ENCODE measurements at places on chromosomes 16 and 17.
A peak's percentile ranks its signal among the peaks of the same experiment; 100 is the strongest.

DNA sequence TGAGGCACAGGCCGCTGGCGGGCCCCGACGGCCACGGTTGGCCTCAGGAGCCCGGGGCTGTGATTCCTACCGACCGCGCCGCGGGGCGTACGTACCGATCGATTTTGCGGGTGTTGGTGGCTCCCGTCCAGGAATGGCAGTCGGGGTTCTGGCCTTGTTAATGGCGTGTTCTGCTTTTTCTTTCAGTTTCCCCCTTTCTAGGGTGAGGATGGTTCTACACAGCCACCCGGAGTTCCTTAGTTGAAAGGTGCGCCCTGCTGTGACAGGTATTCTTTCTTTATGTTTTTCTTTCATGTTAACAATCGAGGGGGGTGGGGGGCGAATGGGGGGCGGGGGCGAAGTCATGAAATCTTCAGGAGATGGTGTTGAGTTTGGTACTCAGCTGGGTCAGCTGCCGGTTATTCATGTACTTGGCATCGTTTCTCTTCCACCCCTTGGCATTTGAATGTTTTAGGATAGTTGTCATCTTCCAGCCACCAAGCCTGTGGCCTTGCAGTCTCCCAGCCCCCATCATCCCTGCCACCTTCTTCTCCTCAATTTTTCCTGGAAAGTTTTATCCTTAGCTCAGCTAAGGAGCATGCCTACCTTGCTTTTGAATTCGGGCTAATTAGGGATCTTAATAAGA is 802 bp downstream of the CYLD start:
- no peak for DNase-seq

GRCh38 chr17:28547623-28548416 is 4.6 kb downstream of the UNC119 start:
- DNase-seq: peak; percentile 53

GRCh38 chr16:88782454-88783390 is 2.3 kb downstream of the PIEZO1 start:
- DNase-seq: peak; percentile 66

- peak; percentile 64 for DNase-seq
Observed at GRCh38 chr17:79009397-79010303, at the start of gene CANT1. Gene CANT1, minus strand, starts transcription at chr17:79009764. Its CDS starts 12,142 bp downstream, at chr17:78997622.

DNA sequence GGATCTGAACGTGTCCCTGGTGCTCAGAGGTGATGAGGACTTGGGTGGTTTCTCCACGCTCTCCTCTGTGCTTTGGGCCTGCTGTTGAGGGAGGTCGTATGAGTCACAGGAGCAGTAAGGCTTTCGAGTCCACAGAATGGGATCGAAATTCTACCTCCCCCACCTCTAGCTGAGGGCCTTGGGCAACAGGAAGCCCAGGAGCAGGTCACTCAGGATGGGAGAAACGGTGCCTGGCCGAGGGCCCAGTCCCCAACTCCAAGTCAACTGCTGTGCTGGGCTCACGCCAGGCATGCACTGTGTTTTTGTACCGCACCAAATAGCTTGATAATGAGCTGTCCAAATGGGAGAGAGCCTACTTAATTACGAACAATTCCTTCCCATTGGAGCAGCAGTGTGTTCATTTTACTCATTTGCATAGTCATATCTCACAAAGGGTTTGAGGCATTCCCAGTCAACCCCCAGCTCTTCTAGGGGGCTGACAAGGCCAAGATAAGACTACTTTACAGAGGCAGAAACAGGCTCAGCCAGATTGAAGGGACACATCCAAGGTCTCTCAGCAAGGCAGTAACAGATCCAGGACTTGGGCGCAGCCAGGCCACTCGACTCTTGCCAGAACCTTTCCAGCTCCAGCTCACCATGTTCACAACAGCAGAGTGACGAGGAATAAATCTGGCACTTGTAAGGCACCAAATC is 53.6 kb downstream of the WNT3 start:
- no peak for DNase-seq

GRCh38 chr16:12354296-12354833 is 377.8 kb downstream of the SNX29 start:
- DNase-seq: no peak

- DNase-seq: peak; percentile 54
Observed at GRCh38 chr16:56193951-56194726, 2.9 kb downstream of the GNAO1 start.

DNA sequence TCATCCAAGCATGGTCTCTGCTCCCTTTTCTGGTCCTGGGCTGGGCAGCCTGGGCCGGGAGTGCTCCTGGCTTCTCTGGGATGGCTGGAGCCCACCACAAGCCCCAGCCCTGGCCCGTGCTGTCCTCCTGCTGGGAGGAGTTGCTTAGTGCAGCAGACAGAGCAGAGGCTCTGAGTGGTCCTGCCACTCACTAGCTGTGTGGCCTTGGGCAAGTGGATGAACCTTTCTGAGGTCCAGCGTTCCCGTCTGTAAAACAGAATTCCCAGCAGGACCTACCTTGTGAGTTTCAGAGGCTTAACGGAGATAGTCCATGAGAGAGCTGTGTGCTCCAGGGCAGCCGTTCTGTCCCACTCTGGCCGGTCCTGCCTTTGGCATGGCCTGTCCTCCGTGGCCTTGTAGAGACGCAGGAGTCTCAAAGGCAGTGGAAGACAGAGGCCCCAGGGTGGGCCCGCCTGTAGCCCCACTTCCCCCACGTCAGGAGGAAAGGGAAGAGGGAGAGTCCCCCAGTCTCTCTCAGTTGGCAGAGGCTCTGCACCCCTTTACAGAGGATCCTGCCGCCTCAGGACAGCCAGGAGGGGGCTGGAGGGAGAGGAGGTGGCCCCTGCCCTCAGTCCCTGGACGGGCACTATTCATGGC is 7.8 kb downstream of the MYO15B start:
- no peak for DNase-seq

GRCh38 chr17:1965556-1966273 is 59.4 kb downstream of the RTN4RL1 start:
- no peak for DNase-seq

DNA sequence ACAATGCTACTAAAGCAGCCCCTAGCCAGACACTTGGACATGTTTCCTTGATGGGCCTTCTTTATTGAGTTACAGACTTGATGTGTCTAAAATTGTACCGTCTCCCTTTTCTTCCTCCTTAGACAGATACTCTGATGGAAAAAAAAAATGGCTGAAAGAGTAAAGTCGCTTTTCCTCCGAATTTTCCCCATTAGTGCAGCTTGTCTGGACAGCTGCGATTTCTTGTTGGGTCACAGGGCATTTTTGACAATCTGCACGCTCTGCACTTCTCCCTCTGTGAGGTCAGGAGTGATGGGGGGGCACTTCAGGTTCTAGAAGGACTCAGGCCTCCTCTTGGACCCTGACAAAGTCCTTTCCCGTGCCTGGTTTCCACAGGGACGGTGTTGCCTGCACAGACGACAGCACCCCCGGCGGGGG is 968 bp upstream of the PRKAR1A start:
- no peak for DNase-seq

GRCh38 chr16:14020141-14020540 is 51.0 kb upstream of the MRTFB start:
- DNase-seq: no peak

GRCh38 chr17:31488264-31488981 is 96.9 kb downstream of the RAB11FIP4 start:
- no peak for DNase-seq

- no peak for DNase-seq
Observed at GRCh38 chr17:78523934-78524655, 53.1 kb downstream of the DNAH17 start.

GRCh38 chr17:45950888-45951287 is 48.2 kb upstream of the STH start:
- no peak for DNase-seq

- no peak for DNase-seq
Observed at GRCh38 chr17:67994817-67995569, 1.3 kb downstream of the C17orf58 start.

GRCh38 chr17:11786711-11787438 is 188.6 kb downstream of the DNAH9 start:
- no peak for DNase-seq

DNA sequence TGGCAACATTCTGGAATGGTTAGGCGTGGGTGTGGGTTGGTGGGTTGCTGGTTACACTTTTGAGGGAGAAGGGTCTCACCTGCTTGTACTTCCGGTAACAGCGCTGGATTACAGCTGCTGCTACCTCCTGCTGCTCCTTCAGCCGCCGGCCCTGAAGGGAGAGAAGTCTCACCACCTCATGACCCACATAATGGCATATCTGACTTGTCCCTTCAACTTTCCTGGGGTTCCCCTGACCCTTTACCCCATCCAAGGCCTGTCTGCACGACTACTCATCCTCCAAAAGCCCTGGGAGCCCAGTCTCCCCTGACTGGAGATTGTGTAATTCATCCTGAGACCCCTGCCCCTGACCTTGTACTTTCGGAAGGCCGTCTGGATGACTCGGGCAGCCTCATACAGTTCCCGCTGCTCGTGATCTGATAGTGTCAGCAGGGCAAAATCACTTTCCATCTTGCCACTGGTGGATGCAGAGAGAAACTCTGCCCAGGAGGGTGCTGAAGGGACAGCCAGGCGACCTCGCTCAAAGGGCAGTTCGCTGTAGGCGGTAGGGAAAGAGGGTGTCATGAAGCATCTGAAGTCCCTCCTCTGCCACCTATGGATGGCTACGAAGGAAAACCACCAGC is 2.0 kb upstream of the SPAG7 start:
- peak; percentile 25 for DNase-seq

DNA sequence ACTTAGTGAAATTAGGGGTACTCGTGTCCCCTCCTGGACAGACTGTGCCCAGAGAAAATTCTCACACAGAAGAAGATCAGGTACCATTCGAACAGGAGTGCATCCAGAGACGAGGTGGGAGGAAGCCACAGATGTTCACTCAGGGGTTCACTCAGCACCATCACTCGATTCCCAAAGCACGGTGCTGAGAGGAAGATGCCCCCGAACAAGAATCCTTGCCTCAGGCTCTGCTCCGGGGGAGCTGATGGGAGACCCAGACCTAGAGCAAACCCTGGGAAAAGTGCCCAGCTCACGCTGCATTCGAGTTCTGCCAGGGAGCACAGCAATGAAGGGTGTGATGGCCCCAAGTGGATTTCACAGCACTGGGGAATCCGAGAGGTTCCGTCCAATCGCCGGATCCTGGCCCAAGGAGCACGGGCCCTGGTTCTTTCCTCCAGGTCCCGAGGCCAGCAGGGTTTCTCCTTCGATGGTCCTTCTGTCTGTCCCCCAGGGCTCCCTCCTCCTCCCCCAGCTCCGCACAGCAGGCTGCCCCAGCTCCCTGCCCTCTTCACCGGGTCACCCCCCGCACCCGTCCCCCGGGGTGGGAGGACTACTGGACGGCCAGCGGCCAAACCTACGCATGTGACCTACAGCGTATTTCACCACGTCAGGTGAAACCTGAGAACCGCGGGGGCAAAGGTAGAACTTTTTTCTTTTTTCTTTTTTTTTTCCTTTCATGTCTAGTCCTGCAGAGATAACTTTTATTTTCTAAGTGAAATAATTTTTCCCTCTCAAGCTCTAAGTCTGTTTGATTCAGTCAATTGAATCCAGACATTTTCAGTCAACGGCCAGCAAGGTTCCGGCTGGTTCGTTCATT is 10.2 kb upstream of the UBE2I start:
- no peak for DNase-seq
